ENCODE measurements at places on chromosomes 4 and X.

DNA sequence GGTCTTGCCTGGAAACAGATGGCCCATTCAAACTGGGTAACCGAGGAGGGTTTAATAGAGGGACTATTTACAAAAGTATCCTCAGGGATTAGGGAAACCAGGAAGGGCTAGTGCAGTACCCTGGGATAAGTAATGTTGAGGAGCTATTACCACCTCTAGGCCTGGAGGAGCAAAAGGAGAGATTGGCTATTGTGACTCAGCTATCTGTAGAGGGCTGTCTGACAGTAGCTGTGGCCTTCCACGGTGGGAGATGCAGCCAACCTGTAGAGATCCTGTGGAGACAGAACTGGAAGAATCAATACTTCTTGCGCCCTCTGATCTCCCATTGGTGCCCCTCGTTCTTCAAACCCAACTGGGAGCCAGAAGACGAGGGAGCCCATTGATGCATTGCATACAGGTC lies 34.1 kb upstream of the RPS6KA3 start:
- no peak for DNase-seq

DNA sequence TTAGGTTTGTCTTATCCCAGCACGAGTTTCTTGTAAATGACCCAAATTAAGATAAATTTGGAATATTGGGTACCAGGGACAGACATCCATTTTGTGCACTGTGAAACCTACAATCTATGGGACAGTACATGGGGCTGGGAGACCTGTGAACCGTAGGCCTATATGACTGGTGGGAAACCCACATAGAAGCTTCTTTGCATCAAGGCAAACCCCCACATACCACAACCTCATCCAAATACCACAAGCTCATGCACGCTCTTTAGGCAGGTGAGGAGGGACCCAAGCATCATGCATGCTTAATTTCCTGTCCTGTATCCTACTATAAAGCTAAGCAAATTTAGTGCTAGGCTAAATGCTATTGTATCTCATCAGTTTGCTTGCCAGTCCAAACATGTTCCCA lies 47.8 kb downstream of the NIPAL1 start:
- no peak for DNase-seq

GRCh38 chr4:184214931-184215330 lies 2.7 kb downstream of the ENPP6 start:
- no peak for DNase-seq

DNA sequence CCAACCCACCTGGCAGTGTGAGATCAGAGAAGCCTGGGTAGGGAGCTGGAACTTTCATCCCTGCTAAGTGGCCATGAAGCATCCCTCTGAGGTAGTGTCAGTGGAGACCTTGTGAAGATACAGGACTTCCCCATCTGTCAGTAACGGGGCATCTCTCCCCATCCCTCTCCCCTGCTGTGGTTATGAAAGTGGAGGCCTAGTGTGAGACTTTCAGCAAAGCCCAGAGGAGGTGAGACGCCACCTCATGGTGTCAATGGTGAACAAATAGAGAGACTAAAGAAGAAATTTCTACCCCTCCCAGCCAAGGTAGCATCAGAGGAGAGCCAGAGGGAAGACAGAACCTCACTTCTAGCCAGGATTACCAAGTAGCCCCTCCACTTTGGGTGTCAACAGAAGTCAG lies 150.2 kb downstream of the VEGFC start:
- DNase-seq, result no peak

- no peak for DNase-seq
Measured at GRCh38 chr4:37455301-37456131, 211.0 kb downstream of the NWD2 start.

- DNase-seq, result no peak
Measured at GRCh38 chr4:47359891-47360290, 103.6 kb downstream of the COMMD8 start.

- no peak for DNase-seq
Measured at GRCh38 chr4:152991398-152991797, 55.3 kb downstream of the FHDC1 start.

- no peak for DNase-seq
Measured at GRCh38 chr4:99518601-99519295, 7.9 kb downstream of the C4orf17 start.

Data from NCI-H446 treated with DMSO at 0.1 percent for 48 hours (cell line).